HFFc6 (cell line): ENCODE measurements at places on chromosomes 4 and X.
A peak's percentile ranks its signal among the peaks of the same experiment; 100 is the strongest.

- peak; percentile 33 for DNase-seq
These were observed 189.1 kb upstream of the C1QTNF7 start for GRCh38 chr4:15238720-15239119.

DNA sequence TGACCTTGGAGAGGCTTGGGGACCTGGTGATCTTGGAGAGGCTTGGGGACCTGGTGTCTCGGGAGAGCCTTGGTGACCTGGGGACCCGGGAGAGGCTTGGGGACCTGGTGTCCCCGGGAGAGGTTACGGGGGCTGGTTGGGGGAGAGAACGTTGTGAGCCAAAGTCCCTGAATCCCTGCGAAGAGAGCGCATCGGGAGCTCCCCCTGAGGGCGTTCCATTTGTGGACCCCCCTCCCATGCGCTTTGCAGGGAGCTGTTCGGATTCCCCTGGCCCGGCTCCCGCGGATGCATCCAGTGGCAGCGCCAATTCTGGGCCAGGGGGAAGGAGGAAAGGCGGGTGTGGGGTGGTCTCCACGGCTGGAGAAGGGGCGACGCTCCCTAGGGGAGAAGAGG lies 13.3 kb downstream of the SHOX start:
- no peak for DNase-seq

DNA sequence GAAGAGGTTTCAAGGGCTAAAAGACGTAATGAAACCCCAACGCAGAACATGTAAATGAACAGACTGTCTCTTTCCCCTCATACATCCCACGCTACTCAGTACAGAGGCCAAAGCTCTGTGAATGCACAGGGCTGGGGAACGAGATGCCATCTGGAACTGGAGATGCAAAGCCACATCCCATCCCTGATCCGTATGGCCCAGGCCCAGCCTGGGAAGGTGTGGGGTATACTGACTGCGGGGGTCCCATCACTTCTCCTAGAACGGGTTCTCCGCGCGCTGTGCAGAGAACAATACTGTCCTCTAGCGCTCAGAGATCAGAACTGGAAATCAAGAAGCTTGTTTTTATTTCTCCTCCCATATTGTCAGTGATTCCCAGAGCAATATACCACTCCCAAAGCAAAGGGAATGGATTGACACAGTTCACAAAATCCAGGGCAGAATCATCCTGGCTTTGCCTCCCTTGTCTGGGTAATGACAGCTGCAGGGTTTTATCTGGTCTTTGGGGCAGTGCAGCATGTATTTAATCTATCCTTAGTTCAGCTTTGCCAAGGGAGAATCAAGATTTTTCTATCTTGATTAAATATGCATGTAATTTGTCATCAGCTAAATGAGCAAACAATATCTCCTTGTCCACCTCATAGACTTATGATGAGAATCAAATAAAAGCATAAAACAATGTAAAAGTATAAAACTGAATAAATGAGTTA lies 47.3 kb upstream of the TLR3 start:
- DNase-seq = no peak

DNA sequence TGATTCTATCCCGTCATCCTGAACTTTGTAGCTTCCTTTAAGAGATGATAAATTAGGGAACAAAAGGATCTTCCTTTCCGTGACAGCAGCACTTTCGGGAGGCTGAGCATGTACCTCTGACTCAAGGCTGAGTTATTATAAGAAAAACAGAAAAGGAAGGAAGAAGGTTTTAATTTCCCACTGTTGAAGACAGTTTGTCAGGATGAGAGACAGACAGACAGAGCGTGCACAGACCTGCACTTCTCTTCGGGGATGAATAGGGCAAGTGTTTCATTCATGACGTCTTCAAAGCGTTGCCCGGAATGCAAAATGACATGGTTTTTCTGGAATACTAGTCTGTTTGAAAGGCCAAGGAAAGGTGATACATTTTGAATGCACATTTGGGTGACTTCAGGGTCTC lies 405.3 kb upstream of the FAT1 start:
- no peak for DNase-seq

GRCh38 chr4:8564595-8564994 lies 15.6 kb upstream of the GPR78 start:
- no peak for DNase-seq

DNA sequence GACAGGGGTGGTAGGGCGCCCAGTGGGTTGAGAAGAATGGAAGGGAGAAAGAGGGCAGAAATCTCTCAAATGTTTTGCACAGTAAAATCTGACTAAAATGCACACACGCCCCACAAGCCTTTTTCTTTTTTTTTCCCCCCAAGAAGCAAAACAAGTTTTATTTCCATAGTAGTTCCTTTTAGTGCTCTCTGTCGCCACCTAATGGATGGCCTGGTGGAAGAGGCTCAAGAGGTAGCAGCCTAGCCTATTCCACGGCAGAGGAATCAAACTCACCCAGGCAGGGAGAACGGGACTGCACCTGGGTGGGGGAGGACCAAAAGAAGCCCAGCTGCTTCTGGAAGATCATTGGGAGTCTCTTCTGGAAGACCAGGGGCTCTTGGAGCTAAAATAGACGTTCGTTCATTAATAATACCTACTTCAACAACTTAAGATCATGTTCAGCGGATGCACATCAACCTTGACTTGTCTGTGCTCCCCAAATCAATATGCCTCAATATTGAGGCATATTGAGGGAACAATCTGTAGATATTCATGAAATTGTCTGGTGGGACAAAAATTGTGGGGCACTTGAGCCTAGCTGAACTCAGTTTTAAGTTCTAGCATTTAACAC lies 31.6 kb upstream of the IRAK1 start:
- peak; percentile 28 for DNase-seq

DNA sequence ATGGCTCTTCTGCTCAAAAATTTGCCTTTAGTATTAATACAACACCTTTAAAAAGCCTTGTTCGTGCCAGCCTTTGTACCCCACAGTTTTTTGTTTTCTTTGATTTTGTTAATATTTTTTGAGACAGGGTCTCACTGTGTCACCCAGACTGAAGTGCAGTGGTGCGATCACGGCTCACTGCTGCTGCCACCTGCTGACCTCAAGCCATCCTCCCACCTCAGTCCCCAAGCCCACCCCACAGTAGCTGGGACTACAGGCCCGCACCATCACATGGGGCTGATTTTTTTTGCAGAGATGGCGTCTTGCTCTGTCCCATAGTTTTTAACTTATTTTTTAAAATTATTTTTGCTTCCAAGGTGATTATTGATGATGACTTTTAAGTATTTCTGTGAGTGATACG lies 134.0 kb downstream of the HTR2C start:
- DNase-seq = no peak

DNA sequence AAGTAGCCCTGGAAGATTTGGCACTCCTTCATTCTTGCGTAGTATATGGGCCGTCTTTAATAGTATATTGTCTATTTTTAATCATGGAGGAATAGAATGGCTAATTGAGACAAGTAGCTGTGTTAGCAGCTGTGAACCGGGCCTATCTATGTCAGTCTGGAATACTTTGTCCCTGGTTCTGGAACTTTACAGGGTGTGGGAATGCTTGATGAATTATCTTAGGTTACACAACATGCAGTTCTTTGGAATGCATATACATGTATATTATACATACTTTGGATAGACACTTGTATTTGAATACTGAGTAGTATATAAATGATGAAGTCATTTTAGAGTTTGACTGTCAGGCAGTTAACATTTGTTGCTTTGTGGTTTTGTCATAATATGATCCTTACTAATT lies 37.4 kb downstream of the PDLIM5 start:
- DNase-seq = no peak

DNA sequence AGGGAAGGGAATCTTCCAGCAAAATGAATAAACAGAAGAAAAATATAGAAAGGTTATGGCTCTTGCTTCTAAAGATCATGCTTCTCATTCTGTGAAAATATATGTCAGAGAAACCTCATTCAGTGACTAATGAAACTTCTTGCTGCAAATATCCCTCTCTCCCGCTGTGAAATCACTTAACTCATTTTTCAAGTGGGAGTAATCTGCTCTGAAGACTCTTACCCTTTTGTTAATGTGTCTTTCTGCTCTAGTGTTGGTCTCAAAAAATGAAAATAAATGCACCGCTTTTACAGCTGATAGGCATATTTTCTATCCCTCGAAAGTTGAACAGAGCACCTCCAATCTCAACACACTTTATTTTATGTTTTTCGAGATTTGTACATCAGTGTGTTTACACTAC lies 252.3 kb downstream of the NLGN4X start:
- DNase-seq = no peak

GRCh38 chr4:185358514-185358913 lies 37.2 kb downstream of the LRP2BP start:
- DNase-seq = peak; percentile 54

- DNase-seq = no peak
These were observed 7.3 kb downstream of the SOD3 start for GRCh38 chr4:24802648-24803047.

DNA sequence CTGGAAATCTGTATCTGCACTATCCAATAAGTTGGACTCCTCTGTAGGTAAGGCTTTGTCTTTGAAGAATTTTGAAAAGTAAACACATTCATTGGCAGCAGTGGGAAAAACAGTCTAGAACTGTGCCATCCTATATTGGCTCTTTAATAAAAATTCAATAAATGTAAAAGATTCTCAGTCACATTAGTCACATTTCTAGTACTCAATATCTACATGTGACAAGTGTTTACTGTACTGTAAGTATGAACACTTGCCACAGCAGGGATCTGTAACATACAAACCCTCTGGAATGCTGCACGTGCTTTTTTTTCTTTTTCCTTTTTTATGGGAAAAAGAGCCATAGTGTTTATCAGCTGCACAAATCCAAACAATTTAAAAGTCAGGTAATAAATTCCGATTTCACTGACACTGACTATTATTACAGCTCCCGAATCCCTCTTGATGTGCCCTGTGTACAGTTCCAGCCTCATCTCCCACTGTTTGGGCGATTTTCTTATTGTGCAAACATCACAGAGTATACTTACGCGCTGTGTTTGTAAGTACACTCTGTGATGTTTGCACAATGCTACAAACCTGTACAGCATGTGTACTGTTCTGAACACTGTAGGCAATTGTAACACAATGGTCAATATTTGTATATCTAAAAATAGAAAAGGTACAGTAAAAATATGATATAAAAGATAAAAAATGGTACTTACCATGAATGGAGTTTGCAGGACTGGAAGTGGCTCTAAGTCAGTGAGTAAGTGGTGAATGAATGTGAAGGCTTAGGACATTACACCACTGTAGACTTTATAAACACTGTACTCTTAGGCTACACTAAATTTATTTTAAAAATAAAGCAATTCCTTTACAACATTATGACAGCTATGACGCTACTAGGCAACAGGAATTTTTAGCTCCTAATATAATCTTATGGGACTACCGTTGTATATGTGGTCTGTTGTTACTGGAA lies 8.7 kb downstream of the PYURF start:
- no peak for DNase-seq

GRCh38 chrX:12690646-12691045 lies 100.6 kb upstream of the PRPS2 start:
- no peak for DNase-seq

DNA sequence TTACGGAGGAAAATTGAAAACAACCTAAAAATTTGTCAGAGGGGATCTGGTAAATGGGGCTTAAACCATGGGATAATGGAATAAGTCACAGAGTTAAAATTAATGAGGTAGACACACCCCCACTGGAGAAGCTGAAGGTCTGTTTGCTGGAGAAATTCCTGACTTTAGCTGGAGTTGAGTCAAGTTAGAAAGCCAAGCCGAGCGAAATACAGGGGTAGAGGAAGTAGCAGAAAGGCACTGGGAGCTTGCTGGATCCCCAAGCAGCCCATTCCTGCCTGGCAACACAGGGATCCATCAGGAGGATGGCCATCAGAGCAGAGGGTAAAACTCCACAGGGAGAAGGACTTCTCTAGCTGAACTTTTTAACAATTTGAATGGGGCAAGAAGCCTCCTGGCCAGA lies 163.8 kb downstream of the ATRX start:
- no peak for DNase-seq

- DNase-seq = no peak
These were observed 115.4 kb upstream of the NDP start for GRCh38 chrX:44088510-44089144.

DNA sequence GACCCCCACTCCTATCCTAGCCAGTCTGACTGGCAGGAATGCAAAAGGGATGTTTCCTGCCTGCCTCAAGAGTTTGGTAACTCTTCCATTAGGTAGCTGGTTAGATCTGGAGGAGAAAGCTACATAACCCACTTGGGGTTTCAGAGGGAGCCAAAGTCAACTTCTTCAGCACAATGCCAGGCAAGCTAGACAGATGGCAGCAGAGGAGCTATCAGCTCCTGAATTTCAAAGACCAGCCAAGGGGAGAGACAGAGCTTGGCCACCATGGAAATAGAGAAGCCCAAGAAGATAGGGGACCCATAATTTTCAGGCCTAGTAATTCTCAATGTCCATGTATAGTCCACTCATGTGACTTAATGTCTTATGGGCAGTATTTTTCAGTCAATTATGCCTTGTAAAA lies 56.4 kb downstream of the PGRMC1 start:
- peak; percentile 1 for DNase-seq

DNA sequence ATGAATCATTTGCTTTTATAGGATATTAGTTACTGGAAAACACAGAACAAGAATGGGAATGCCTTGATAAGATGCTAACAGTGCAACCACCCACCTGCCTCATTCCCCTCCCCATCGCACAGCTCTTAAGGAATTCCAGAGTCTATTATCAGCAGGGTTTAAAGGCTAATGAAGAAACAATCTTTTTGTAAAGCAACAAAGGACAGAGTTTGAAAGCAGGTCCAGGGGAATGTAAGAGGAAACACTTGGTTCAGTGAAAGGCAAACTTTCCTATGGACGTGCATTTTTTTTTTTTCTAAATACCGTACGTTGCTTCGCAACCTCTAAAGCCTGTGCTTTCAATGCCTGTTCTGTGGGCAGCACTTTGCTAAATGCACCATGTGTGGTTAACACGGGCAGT lies 92.5 kb downstream of the GPR50 start:
- no peak for DNase-seq

- no peak for DNase-seq
These were observed 67.6 kb downstream of the PPP2R2C start for GRCh38 chr4:6404611-6405396.
